Glutamatergic neuron (in vitro differentiated cells): ENCODE measurements at places on chromosomes 1 and 21.
A peak's percentile ranks its signal among the peaks of the same experiment; 100 is the strongest.

DNA sequence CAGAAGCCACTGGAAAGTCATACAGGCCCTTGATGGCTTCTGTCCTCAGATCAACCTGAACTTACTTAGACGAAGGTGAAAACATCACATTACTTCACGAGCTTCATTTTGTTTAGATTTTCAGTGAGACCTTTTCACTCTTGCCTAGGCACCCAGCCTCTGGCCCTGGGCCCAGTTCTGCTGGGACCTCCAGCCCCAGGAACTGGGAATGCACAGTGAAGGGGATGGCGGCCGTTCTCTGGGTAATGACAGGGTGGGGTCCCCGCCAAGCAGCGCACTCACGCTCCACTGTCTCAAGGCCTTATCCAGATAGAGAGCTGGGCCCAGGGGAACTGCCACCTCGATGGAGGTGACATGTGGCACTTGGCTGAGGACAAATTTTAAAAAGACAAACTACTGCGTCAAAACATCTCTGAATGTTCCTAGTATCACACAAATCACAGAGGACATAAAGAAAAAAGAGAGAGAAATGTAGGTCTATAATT, 54.8 kb downstream of the NPHP4 start:
- DNase-seq, result no peak

DNA sequence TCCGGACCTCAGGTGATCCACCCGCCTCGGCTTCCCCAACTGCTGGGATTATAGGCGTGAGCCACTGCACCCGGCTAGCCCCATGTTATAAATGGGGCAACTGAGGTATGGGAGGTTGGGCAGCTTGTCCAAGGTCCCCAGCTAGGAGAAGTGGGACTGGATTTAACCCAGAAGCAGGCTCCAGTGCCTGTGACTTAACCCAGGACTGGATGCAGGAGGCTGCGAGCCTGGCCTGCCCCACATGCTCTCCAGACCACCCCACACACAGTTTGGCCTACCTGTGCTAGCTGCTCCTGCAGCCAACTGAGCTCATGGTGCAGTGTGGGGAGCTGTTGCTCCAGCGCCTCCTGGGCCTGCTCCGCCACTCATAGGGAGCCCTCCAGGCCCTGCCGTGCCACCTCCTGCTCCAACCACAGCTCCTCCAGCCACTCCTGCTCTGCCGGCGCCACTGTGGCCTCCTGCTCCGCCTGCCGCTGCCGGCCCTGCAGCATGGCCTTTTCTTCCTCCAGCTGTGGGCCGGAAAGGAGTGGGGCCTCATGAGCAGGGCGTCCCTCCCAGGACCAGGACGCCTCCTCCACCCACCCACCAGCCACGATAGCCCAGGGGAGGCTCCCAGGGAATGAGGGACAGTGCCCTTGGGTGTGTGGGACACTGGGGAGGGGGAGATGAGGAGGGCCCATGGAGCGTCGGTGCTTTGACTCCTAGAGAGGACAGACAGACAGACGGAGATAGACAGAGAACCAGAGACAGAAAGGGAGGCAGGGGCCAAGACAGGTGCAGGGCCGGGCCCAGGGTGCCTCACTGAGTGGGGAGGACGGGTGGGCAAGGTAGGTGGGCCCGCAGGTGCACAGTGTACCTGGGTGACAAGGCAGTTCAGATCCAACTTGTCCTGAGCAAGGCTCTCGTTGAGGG, 12.4 kb upstream of the NBPF1 start:
- no peak for DNase-seq

- peak; percentile 92 for DNase-seq
Observed at GRCh38 chr1:151534662-151535278, 5.3 kb upstream of the TUFT1 start.

DNA sequence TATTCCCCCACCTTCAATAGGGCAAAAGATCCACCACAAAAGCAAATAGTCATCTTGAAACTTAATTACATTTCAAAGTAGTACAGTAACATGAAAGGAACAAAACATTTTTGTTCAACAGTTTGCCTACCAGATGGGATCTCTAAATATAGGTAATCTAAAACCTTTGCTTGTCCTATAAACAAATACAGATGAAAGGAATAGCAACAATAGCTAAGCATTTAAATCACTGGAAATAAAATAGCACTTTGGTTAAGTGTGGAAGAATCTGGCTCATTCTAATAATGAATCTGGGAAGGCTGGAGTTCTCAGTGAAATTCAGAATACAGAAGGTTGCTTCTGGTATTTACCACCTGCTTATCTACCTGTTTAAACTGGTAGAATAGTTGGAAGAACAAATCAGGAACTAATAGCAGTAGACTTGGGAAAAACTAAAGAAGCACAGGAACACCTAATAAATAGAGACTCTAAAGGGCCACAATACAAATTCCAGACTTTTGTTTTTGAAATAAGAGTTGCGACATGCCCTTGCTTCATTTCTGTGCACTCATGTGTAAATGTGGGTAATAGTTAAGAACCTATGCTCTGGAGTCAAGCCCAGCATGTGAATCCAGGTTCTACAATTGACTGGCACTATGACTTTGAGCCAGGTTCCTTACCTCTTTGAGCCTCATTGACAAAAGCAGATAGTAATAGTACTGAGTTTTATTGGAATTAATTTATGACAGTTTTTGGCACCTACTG, 2.3 kb upstream of the LYPLAL1 start:
- DNase-seq, result no peak

DNA sequence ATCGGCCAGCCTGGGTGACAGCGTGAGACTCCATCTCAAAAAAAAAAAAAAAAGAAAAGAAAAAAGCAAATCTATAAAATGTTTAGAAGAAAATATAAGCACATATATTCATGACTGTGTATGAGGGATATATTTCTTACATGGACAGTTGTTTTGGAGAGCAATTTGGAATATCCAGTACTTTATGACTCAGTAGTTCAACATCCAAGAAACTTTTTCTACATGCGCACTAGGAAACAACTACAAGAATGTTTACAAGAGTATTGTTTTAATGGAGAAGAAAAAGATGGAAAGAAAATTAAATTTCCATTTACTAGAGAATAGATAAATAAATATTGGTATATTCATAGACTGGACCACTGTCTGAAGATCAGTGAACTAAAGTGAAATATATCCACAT, 77.5 kb downstream of the MAST2 start:
- no peak for DNase-seq

DNA sequence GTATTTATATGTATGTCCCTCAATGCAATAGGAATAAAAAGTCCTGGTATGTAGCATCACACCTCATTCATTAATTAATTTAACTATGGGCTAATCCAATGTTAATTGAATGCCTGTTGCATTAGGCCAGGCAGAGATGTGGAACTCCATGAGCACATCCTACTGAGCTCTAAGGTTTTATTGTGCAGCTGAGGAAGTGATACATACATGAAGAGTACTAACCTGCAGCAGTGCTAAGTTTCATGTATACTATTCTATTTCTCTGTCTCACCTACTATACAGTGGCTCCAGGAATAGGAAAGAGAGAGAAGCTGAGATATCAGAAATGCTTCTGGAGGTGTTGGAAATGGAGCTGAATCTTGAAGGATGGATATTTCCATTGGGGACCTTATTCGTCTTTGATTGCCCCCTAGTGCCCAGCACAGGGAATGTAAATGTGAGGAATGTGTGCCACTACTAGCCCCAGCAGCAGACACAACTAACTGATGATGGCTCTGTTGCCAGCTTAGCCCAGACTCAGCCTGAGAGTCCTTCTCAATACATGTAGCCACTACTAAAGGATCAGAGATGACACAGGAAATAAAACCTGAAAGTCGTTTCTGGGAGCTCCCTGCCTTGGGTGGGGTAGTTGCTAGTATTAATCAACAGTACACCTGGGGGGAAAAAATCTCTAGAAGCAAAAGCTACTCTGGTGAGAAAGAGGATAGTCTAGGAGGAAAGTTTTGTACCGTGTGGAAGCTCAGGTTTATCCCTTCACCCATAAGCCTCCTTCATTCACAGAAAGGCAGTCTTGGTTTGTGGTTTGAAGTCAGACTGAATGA, 173.3 kb upstream of the FOXD3 start:
- DNase-seq, result peak; percentile 49

DNA sequence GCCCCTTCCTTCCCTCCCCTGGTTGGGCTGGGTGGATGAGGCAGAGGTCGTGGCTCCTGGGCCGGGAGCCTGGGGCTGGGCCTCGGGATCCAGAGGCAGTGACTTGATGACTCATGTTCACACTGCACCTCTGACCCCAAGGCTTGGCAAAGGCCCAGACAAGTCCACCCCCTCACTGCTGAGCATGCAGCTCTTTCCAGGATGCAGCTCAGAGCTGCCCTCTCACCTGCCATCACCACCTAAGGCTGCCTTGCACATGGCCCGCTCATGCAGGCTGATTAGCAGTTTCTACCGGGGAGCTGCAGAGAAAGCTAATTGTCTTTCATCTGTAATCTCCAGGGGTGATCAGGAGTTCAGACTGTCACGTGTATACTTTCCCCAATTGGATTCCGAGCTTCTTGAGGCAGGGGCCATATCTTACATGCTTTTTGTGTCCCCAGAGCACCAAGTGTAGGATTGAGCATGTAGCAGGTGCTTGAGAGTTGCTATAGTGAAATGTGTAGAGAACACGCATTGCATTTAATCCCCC, 62.1 kb downstream of the LRRN2 start:
- DNase-seq, result no peak

DNA sequence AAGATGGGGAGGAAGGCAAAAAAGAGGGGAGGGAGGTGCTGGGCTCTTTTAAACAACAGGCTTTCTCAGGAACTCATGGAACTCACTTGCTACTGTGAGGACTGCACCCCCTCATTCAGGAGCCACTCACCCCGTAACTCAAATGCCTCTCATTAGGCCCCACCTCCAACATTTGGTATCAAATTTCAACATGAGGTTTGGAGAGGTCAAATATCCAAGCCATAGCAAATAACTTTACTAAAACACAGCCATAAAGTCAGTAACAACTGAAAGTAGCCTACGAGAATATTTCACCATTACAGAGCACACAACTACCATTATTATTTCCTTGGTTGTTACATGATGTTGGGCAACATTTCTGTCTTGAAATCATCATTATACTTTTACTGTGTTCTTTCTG, 13.1 kb upstream of the DMRTB1 start:
- DNase-seq, result no peak

GRCh38 chr1:236869911-236870310, 74.8 kb downstream of the MTR start:
- DNase-seq, result no peak

DNA sequence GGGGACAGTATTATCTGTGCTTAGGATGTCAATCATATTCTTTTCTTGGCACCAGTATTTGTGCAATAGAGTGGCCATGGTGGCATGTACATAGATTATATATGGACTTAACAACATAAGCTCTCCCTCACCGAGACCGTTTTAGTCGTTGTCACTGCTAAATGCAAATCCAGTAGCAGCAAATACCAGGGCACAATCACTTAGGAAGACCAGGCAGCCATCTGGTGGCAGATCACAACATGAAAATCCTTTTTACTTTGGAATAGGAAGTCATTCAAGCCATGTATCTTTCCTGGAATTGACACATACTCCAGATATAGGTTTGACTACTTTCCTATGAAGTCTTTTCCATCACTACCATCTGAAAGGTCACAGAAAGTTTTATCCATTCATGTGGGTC, 53.2 kb upstream of the C1orf87 start:
- DNase-seq, result no peak

- no peak for DNase-seq
Observed at GRCh38 chr1:61956016-61956645, 213.9 kb downstream of the PATJ start.

DNA sequence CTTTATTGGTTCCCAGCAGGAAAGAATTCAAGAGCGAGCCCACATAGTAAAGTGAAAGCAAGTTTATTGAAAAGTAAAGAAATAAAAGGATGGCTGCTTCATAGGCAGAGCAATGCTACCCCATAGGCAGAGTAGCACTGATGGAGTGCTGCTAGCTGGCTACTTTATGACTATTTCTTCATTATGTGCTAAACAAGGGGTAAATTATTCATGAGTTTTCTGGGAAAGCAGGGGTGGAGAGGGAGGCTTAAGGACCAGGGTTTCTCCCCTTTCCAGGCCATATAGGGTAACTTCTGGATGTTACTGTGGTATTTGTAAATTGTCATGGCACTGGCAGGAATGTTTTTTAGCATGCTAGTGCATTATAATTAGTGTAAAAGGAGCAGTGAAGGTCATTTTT, 1271.4 kb downstream of the KCNT2 start:
- no peak for DNase-seq
